ENCODE measurements at places on chromosomes 13 and 19. TPM values are rescaled to one million over a fixed set of nuclear protein-coding genes. Genes with fewer than 3 reads are reported as not detected.

Gene ZNF383
- total RNA-seq: 7.4 TPM

Gene DNM2
- 114 TPM for total RNA-seq

Gene KLK6
- total RNA-seq: not detected

Gene MCEMP1
- total RNA-seq: 0.44 TPM

Gene BRD4
- total RNA-seq: 189 TPM

Gene CATSPERD
- total RNA-seq: not detected

Gene ZNF610
- total RNA-seq: not detected

Gene CYP2A6
- total RNA-seq: not detected

Gene DOHH
- total RNA-seq: 16.3 TPM

Gene HSD17B14
- total RNA-seq: 0.26 TPM

Gene RNF225
- total RNA-seq: 0.98 TPM

Gene CLEC11A
- total RNA-seq: 2.4 TPM
